NCI-H2029 (cell line): ENCODE measurements at places on chromosomes 7 and 10.

DNA sequence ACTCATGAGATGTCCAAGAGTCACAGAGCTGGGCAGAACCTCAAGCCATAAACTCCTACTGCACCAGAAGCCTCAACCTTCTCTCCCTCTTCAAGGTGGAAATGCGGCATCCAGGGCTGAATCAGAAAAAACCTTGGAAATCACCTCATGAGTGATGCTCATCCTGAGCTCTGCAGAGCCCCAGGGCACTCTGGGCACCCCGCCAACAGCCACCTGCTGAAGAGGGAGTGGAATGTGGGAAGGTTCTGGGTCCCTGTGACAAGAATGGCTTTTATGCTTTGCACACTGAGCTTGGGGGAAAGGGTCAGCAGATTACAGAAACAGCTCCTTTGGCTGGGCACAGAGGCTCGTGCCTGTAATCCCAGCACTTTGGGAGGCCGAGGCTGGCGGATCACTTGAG is 18.8 kb downstream of the NUDT1 start:
- peak; percentile 56 for DNase-seq

GRCh38 chr10:97024168-97025073 is 161.3 kb downstream of the SLIT1 start:
- DNase-seq: no peak

GRCh38 chr7:45972629-45973312 is 51.7 kb upstream of the IGFBP3 start:
- DNase-seq: no peak

DNA sequence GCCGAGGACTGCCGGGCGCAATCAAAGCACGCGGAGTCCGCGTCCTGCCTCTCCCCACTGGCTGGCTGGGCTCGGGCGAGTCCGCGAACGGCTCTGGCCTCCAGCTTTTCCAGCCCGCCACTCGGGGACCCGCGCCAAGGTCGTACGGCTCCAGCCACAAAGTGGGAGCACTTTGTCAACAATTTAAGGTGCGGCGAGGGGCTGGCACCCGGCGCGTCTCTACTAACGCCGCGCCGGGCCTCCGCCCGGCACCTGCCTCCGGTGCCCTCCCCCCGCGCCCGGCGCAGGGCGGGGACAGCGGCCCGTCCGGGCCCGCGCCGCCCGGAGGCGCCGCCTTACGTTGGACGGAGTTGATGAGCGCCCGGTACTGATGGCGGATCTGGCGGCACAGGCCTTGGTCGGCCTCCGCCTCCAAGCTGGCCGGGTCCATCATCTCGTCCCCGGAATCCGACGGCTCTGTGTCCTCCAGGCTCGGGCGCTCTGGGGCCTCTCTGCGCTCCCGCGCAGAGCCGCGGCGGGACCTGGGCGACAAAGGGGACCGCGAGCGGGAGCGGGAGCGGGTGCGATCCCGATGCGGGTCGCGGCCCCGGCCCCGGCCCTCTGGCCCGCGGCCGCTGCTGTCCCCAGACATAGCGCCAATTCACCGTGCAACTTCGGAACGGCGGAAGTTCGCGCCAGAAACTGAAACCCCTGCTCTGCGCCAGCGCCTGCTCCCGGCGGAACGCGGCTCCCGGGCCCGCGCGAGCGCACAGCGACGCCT is at the start of gene NSMCE4A:
TSS of gene NSMCE4A (minus strand) at position 683 of the 760 bp plus-strand sequence. CDS start at position 631, 52 bp downstream.
- peak; percentile 34 for DNase-seq

- DNase-seq: no peak
These were observed 133.5 kb upstream of the PRSS58 start for GRCh38 chr7:142391191-142391992.

GRCh38 chr10:63467841-63468240 is 2.1 kb upstream of the JMJD1C start:
- no peak for DNase-seq

DNA sequence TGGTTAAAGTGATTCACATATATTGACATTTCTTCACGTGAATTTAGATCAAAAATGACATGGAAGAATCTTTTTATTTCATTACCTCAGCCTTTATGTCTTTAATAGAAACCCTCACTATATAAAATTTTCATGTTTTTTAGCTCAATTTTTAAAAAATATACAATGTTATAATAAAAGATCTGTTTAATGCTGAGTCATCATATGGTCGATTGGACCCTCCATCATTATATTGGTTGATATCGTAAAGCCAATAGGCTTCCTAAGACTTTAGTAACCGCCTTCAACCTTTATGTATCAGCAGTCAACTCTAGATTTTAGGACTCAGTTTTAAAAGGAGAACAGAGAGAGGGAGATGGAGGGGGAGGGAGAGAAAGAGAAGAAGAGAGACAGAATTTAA is 162.3 kb upstream of the FERD3L start:
- DNase-seq: no peak
